ENCODE measurements at places on chromosomes 2 and 18.

- DNase-seq = no peak
Observed at GRCh38 chr2:182650704-182651103, 65.4 kb upstream of the DNAJC10 start.

DNA sequence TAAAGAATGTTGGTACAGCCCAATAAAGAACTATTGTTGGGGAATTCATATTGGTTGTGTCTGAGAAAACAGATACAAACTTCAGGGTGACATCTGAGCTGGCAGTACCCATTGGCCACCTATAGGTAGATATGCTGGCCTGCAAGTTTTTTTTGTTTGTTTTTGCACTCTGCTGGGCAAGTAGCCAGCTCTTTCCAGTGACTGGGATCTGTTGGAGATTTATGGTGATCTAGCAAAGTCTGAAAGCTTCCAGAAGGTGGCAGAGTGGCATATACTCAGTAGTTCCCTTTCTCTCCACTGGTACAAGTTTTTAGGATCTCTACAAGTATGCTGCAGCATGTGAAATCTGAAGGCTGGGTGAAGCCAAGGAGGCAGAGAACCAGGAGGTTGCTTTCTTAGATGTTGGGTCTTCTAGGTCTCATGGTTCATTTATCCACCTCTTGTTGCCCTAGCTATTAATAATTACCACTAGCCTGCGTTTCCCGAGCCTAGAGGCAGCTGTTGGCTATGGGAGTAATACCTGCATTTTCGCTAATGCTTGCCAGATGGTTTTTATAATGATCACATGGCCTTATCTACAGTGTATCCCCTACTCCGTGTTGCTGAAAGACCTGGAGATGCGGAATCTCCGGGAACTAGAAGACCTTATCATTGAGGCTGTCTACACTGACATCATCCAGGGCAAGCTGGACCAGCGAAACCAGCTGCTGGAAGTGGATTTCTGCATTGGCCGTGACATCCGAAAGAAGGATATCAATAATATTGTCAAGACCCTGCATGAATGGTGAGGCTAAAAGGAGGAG is 9.5 kb downstream of the COPS7B start:
- peak; percentile 65 for DNase-seq

GRCh38 chr2:94996305-94997100 is 29.0 kb upstream of the MAL start:
- DNase-seq = no peak

- no peak for DNase-seq
Observed at GRCh38 chr18:74828200-74828599, 230.5 kb downstream of the ZNF407 start.

DNA sequence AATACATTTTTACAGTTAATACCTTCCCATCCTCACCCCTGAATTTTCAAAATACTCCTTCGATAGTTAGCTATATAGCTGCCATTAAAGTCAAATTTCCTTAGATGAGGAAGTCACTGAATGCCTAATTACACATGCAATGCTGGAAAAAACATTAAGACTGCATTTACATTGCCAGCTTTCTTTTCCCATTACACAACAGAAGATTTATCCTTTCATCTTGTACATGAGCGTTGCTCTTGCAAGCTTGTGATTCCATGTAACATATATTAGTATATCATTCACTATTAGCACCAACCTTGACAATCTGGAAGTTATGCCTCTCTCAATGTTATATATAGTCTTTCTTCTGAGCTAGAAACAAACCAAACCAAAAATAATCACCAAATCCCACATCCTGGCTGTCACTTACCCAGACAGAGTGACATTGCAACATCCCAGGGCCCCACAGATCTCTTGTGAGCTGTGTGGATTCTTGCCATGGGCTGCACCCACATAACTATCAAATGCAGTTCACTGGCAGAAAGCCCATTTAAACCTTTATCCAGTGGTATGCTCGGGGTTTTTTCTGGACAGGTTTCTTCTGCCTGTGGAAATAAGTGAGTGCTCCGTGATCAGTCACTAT is 79.2 kb upstream of the PAPOLG start:
- no peak for DNase-seq

DNA sequence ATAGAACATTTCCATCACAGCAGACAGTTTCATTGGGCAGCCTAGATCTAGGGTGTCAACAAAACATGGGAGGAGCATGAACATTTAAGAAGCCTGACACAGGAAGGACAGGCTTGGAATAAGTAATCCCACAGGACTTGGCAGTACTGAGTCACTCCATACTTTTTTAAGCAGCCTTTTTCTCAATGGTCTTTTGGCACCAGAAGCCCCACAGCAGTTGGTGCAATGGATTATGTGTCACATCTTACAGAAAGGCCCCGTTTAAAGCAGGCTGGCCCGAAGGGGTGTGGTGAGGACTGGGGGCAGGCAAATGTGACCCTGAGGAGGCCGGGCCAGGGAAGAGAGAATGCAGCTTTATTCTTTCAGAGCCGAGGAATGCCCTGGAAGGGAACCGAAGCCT is 26.6 kb downstream of the SPTBN1 start:
- DNase-seq = peak; percentile 86

DNA sequence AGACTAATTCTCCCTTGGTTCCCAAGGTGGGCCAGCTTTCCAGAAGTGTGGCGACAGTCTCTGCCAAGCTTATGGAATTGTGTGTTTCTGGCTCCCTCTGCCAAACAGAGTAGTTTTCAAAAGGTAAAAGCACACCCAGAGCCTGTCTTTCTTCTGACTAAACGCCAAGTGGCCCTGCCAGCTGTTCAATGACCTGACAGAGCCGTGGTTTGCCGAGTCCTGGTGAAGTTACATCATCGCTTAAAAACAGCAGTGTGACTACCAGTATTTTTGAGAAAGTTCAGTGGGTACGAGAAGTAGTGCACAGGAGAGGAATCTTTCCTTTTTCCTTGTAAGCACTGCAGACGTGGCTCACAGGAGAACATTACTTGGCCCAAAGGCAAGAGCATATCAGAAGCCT is 1.9 kb downstream of the PER2 start:
- peak; percentile 66 for DNase-seq

DNA sequence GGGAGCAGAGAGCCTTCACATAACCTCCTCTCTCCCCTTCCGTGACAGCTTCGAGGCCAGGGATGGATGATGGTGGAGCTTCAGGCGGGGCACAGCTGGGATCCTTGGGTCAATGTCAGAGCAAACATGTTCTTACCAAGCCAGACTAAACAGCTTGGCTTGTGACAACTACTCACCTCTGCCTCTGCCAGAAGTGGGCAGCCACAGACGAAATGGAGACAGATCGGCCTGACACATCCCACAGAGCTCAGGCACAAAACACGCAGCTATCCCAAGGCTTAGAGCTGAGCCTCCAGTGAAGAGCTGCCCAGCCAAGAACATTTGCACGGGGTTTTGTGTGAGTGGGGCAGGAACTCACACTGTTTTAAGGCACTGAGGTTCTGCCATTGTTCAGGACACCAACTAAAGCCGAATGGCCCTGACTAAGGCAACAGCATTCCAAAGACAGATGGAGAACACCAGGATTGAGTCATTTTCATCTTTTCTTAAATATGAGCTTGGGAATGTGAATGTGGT is 12.8 kb downstream of the PXDN start:
- DNase-seq = peak; percentile 95

DNA sequence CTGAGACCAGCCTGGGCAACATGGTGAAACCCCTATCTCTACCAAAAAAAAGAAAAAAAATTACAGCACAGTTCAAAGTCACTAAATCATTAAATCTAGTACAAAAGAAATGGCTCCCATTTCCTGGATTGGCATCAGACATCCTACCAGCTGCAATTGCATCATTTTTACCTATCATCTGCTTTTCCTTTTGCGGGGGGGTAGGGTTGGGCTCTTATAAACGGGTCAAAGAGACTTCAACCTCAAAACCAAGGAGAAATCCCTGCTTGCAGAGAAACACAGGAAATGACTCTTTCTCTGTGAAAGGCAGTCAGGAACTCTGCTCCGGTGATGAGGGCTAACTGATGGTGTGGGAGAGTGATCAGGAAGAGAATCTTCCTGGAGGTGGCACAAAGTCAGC is 45.3 kb upstream of the RFX8 start:
- DNase-seq = no peak

DNA sequence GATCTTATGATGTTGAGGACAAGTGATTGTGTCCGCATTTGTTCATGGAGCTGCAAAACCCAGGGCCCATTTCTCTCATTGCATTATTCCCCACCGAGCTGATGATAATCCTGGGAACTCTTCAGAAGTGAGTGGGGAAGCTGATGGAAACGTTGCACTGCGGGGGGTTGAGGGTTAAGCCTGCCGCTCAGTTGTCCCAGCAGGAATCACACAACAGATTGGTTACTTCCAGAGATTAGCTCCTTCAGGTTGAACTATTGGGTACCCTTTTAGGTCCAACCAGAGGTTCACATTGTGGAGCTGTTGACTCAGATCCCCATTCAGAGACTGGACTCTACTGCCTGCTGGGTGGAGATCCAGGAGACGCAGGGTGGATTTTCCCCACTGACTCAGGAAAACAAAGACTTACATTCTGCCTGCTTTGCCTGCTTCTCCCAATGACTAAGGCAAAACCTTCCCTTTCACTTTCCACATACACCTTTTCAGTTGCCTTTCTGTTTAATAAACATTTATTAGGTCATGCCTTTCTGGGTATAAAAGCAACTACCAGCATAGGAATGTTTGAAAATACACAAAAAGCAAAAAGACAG is 286.4 kb downstream of the TXNL1 start:
- no peak for DNase-seq

- DNase-seq = no peak
Observed at GRCh38 chr2:1645761-1646476, 98.4 kb downstream of the PXDN start.

GRCh38 chr2:68835621-68836020 is 35.6 kb downstream of the BMP10 start:
- DNase-seq = no peak

- DNase-seq = no peak
Observed at GRCh38 chr2:8650256-8650655, 31.6 kb upstream of the ID2 start.

- no peak for DNase-seq
Observed at GRCh38 chr18:13369756-13370510, 151.4 kb downstream of the LDLRAD4 start.

DNA sequence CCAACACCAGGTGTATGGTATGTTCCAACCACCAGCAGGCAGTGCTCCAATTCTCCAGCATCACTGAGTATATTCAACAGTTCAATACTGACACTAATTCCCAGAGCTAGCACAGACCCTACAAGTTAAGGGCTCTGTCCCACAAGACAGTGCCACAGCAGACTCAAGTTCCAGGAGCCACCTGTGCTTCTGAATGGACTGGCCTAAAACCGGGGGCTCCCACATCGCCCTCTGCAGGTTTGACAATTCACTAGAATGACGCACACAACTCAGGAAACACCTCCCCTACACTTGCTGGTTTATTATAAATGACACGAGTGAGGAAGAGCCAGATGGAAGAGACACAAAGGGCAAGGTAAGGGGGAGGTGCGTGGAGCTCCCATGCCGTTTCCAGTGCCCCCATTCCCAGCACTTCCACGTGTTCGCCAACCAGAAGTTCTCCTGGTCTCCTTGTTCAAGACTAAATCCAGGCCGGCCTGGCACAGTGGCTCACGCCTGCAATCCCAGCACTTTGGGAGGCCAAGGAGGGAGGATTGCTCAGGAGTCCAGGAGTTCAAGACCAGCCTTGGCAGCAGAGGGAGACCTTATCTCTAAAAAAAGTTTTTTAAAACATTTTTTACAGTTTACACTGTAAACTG is 12.2 kb upstream of the ATP6V1B1 start:
- DNase-seq = no peak

DNA sequence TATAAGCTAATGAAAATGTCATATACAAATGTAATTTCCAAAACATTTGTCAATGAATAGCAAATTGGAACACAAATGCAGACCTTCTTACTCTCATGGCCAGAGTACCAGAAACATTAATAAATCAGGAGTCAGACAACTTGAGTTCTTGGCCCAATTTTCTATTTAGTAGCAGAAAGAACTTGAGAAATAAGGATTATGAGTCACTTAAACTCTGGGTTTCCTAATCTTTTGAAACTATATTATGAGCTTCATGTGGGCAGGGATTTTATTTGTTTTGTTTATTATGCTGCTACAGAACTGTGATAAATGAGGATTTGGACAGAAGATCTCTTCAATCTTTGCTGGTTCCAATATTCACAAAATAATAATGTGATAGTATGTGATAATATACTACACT is 686.7 kb downstream of the NR4A2 start:
- DNase-seq = no peak

- peak; percentile 82 for DNase-seq
Observed at GRCh38 chr2:207330912-207331311, 165.2 kb upstream of the KLF7 start.

DNA sequence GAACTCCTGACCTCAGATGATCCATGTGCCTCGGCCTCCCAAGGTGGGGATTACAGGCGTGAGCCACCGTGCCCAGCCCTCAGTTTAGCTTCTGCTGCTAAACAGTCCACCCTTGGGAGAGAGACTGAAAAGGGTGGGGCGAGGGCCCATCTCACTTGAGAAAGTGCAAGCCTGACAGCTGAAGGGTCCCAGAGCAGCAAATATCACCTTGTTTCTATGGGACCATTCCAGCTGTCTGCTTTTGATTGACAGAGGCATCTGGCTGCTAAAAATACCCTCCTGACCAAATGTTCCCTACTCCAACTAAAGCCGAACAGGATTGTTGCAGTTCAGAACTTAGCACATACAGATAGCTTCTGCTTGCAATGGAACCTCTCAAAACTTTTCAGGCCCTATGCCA is 436 bp upstream of the SMYD1 start:
- DNase-seq = no peak

DNA sequence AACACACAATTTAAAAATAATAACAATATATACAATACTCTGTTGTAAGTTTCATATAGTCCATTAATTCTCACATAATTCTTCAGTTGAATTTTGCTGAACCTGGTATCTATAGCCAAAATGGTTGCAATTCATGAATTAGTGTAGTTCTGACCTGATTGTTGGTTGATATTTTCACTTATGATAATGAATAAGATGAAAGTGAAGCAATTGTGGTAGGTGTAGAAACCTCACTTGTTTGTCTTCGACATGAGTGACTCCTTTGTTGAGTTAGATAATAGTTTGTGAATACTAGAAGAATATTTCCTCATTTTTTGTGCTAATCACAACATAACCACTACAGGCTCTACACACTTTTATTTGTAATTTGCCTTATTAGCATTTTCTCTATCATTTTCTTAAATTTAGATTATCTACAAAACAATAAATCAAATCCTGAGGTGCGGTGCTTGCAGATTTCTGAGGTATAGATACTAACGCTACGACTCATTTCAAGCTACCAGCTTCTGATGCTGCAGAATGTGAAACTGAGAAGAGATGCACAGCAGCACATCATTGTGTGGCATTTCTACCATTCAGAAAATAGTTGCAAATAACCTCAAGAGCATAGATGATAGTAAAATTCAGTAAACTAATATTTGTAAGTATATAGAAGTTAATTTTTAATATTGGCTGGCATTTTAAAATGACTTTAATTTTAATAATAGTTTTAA is 117.9 kb downstream of the KCNH7 start:
- no peak for DNase-seq

- no peak for DNase-seq
Observed at GRCh38 chr2:7801212-7801611, 880.6 kb upstream of the ID2 start.

- no peak for DNase-seq
Observed at GRCh38 chr2:219561179-219562048, 9.9 kb downstream of the OBSL1 start.

GRCh38 chr2:196247114-196247975 is 76.0 kb upstream of the STK17B start:
- peak; percentile 60 for DNase-seq
